ENCODE measurements at places on chromosomes 1 and 21. TPM values are rescaled to one million over a fixed set of nuclear protein-coding genes. Genes with fewer than 3 reads are reported as not detected.

The NT5C1A gene
- not detected for total RNA-seq

The CELA2B gene
- total RNA-seq: not detected

The RHEX gene
- total RNA-seq: 2.2 TPM

The FRRS1 gene
- 25.8 TPM for total RNA-seq

The CDC7 gene
- total RNA-seq: 0.72 TPM

The KRTAP21-2 gene
- not detected for total RNA-seq

The OR1C1 gene
- total RNA-seq: not detected
